ENCODE measurements at places on chromosomes 4 and X. TPM values are rescaled to one million over a fixed set of nuclear protein-coding genes. Genes with fewer than 3 reads are reported as not detected.

Gene NAP1L3
- 0.27 TPM for total RNA-seq

Gene BEX5
- total RNA-seq: not detected

Gene STAG2
- 38.6 TPM for total RNA-seq

Gene MAGEA6
- 12.9 TPM for total RNA-seq

Gene RIBC1
- 0.92 TPM for total RNA-seq

Gene TEX13C
- not detected for total RNA-seq

Gene RHOH
- total RNA-seq: 0.16 TPM

Gene SLC10A4
- 7.8 TPM for total RNA-seq

Gene ADH1B
- not detected for total RNA-seq

Gene XK
- 0.39 TPM for total RNA-seq

Gene CYTL1
- total RNA-seq: not detected

Gene TCEAL7
- total RNA-seq: not detected

Gene DMP1
- total RNA-seq: not detected

Gene NWD2
- total RNA-seq: not detected

Gene SERTM2
- total RNA-seq: not detected

Gene PABPC1L2B
- not detected for total RNA-seq

Gene ZNF630
- 0.21 TPM for total RNA-seq

Gene NCAPG
- total RNA-seq: 25.6 TPM

Gene STATH
- not detected for total RNA-seq

Gene IL2
- total RNA-seq: not detected

Gene ARX
- 0.58 TPM for total RNA-seq

Gene PHOX2B
- 0.02 TPM for total RNA-seq

Gene GCNA
- total RNA-seq: 1.4 TPM

Gene CD40LG
- total RNA-seq: not detected

Gene HS6ST2
- total RNA-seq: 0.06 TPM

Gene SORBS2
- 0.30 TPM for total RNA-seq

Gene DUX4
- total RNA-seq: not detected

Data from A549 treated with CORT108297 at 1 μM for 4 hours (cell line).